ENCODE measurements at places on chromosomes 16 and 17.

DNA sequence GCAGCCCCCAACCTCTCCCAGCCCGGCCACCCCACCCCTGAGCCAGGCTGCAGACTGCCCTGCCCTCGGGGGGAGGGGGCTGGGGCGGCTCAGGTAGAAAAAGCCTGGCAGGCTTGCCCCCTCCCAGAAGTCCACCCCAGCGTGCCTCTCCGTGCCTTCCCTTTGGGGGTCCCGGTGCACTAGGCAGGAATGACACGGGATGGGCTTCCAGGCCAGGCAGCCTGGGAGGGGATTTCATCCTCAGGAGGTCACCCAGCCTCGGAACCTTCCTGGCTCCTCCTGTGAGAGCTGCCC, 185.0 kb downstream of the NTN1 start:
- DNase-seq = no peak

DNA sequence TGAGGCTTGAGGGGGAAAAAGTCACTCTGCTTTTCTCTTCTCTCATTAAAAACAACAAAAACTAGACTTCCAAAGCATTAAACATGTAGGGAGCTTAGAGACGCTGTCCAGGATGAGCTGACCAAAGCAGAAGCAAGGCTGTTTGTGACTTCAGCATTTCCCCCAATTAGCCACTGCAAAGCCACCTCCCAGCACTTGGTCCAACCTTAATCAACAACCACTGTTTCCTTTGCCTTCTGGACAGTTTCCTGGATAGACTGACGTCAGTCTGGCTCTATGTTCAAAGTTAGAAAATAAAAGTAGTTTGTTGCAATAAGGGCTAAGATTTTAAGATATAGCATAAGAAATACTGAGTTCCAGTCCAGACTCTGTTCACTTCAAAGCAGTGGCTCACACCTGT, 3.1 kb downstream of the TMEM231 start:
- DNase-seq = no peak

- DNase-seq = no peak
These were observed 122.4 kb downstream of the WWOX start for GRCh38 chr16:78221892-78222291.

- DNase-seq = peak; percentile 85
These were observed 153.3 kb downstream of the CHD9 start for GRCh38 chr16:53207810-53208752.

GRCh38 chr17:58246104-58246740, 7.8 kb downstream of the LPO start:
- DNase-seq = no peak

DNA sequence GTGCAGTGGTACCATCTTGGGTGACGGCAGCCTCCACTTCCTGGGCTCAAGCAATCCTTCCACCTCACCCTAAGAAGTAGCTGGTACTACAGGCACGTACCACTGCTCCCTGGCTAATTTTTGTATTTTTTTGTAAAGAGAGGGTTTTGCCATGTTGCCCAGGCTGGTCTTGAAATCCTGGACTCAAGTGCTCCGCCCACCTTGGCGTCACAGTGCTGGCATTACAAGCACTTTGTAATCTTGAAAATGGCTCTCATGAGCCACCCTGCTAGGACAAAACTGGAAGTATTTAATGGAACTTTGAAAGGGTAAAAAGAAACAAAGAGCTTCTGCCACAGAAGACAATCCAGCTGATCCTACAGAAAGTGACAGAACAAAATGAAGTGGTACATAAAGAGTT, 9.2 kb downstream of the SUMO2 start:
- DNase-seq = no peak

- no peak for DNase-seq
These were observed 245 bp upstream of the RNF227 start for GRCh38 chr17:7916385-7916682.

- peak; percentile 54 for DNase-seq
These were observed 10.2 kb downstream of the CRYBA1 start for GRCh38 chr17:29256735-29257466.

DNA sequence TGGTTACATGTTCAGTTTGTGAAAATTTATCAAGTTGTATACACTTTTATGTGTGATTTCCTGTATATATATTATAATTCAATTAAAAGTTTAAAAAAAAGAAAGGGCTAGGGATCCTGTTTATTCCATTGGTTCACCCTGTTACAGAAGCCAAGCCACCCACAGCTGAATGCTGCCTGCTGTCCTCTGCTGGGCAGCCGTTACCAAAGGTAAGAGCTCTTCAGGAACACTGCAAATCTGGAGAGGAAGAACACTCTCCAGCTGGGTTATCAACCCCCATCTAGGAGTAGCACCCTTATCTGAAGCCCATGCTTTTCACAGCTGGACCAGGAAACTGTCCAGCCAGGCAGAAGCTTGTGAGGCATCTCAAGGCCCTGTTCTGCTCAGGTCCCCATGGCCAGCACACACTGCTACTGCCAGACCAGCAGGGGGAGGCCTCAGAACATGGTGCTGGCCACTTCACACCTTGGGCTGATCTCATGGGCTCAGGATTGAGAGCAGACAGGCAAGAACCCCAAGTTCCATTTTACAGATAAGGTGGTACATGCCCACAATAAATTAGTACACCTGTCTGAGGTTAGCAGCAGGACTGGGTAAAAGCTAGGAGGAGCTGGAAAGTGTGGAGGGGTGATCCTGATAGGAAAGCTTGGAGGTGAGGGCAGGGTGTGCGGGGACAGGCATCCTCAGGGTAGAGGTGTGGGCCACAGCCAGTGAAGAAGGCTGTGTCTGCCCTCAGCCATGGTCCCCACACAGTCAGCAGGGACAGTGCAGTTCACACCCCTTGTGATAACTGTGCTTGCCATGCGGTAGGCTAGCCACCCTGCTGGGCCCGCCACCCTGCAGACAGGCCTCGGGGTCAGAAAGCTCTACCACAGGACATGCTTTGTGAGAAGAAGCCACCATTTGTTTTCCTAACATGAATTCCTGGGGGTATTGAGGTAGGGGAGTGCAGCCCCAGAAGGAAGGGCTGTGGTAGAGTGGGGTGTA, 54.3 kb upstream of the SREBF1 start:
- DNase-seq = peak; percentile 69

DNA sequence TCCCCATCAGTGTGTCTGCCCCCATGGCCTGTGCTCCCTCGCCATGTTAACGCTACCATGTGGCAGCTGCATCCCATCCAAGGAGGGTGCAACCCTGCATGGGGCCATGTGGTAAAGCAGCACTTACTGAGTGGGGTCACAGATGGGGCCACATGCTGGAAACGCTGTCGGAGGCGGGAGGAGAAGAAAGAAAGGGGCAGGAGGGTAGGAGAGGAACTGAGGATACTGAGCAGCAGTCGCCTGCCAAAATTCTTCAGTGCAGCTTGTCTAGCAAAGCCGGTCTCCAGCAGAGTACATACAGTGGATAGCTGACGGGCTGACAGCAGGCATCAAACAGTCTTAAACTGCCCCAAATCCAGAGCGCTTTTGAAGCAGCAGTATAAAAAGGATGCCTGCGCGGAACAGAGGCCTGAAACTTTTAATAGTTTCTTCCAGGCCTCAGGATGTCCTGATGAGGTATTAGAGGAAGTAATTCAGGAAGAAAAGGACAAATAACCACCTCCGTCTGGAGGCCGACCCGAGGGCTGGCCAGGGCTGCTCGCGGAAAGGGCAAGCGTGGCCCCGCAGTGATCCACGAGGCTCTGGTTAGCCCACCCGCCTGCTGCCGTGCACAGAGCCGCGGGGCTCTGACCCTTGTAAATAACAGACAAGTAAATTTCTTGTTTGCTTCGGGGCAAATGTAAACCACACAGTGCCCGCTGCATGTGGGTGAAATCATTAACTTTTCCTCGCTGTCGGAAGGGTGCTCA, 149.0 kb downstream of the CCDC182 start:
- no peak for DNase-seq

GRCh38 chr17:73247726-73248125, 14.0 kb downstream of the CPSF4L start:
- DNase-seq = no peak

DNA sequence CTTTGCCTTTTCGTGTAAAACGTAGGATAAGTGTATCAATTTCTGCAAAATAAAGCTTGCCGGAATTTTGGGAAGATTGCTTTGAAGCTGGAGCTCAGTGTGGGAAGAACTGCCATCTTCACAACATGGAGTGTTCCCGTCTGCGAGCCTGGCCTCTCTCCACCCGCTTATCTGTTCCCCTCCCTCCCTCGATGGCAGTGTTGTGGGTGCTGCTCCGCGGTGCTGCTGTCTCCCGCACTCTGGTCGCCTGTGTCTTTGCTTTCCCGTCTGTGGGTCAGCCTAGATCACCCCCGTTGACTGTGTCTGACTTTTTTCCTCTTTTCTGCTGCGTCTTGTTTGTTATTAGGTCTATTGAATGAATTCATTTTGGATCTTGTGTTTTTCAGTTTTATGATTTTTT, 17.0 kb downstream of the ACSF3 start:
- no peak for DNase-seq

- DNase-seq = no peak
These were observed 188.4 kb upstream of the MAF start for GRCh38 chr16:79788949-79789348.

- no peak for DNase-seq
These were observed 67.8 kb downstream of the CDH8 start for GRCh38 chr16:61968242-61969076.

- DNase-seq = no peak
These were observed 94.7 kb downstream of the GAS7 start for GRCh38 chr17:10103712-10104111.

DNA sequence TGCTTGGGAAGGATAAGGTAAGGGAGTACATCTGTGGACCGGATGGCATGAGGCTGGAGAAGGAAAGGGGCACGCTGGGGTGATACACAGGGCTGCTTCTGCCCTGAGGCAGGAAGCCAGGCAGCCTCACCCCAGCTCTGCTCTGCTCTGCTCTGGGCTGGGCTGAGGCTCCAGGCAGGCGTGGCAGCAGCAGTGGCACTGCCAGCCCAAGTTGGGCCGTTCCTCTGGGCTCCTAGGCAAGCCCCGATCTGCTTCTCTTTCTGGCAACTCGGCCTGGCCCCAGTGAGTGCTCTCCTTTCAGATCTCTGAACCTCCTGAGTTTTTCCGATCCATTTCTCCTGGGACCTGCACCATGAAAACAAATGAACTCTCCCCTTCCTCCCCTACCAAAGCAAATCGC, 44.9 kb downstream of the VAC14 start:
- no peak for DNase-seq

DNA sequence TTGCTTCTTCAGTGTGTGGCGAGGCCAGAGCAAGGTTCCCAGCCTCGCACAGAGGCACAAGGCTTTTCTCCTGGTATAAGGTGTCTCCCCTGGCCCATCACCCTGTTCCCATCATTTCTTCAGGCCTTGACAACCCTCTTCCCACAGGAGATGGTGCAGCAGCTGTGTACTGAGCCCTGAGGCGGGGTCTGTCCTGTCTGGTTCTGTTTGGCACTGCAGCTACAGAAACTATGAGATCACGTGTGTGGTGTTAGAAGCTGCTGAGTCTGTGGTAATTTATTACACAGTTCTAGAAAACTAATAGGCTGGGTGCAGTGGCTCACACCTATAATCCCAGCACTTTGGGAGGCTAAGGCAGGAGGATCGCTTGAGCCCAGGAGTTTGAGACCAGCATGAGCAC, 7.2 kb downstream of the PLA2G15 start:
- DNase-seq = no peak

Data from astrocyte of the spinal cord (primary cell).